Endodermal cell (in vitro differentiated cells): ENCODE measurements at places on chromosomes 3 and 15. TPM values are rescaled to one million over a fixed set of nuclear protein-coding genes. Genes with fewer than 3 reads are reported as not detected.

DNA sequence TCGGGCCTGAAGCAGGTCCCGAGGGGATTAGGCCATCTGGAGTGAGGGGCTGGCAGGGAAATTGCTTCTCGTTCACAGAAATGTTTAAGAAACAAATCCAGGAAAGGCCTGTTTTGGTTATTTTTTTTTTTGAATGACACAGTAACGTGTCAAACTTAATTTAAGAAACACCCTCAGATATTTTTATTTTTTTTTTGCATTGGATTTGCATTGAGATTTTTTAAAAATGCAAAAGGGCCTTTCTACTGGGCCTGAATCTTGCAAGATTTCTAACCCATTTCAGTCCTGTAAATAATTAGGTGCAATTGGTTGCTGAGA is 25.0 kb upstream of the KLF13 start:
- peaks cover 17% of the 10 kb centered on the region for H3K4me1 ChIP-seq
- no peak overlapping the region for H3K27ac ChIP-seq
- no peaks in the 10 kb centered on the region for H3K36me3 ChIP-seq
- no peak overlapping the region for H3K4me3 ChIP-seq

GRCh38 chr3:188076176-188076575 is 77.8 kb upstream of the LPP start:
- no peak for DNase-seq
- H3K27me3 ChIP-seq: no peaks in the 10 kb centered on the region
- no peak overlapping the region for H3K27ac ChIP-seq
- no peaks in the 10 kb centered on the region for H3K4me1 ChIP-seq
- H3K36me3 ChIP-seq: no peaks in the 10 kb centered on the region

The ADGRG7 gene
- 0.63 and 0.70 TPM in 2 replicates for total RNA-seq

The MKRN3 gene
- not detected in 2 replicates for total RNA-seq

The GNAT1 gene
- 1.2 TPM in 1 of 2 replicates, not detected in the other for total RNA-seq
